GM10248 (cell line): ENCODE measurements at places on chromosomes 11 and 22.

GRCh38 chr11:72040491-72041363 lies 39.6 kb downstream of the NUMA1 start:
- peak; percentile 65 for DNase-seq

DNA sequence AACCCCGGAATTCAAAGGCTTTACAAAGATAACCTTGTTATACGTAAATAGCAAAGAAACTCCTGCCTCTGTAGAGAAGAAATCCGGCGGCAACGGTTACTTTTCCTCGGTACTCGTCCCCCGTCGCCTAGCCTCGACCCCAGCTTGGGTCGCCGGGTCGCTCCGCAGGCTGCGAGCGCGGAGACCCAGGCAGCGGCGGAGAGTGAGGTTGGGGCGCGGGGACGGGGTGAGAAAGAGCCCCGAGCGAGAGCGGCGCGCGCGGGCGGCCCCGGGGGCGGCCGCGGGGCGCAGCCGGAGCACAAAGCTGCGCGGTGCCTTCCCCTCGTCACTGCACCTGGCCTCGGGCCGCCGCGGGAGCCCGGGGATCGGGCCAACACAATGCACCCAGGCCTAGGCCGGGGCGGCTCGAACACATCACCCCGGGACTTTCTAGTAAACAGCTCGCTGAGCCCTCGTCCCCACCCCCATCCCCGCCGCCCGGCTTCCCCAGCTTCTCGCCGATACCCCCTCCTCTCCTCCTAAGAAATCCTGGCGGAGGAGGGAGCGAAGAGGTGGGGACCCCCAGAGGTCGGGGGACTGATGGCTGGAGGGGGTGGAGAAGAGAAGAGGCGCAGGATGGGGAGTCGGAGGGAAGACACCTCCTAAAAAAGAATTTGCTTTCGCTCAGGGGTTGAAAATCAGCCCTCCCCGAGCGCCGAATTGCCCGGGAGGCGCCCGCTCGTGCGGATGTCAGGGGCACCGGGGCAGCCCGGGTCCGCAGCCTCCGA lies 845 bp downstream of the MPPED2 start:
- DNase-seq: peak; percentile 29

GRCh38 chr22:30770716-30771115 lies 76.0 kb downstream of the OSBP2 start:
- DNase-seq: no peak

DNA sequence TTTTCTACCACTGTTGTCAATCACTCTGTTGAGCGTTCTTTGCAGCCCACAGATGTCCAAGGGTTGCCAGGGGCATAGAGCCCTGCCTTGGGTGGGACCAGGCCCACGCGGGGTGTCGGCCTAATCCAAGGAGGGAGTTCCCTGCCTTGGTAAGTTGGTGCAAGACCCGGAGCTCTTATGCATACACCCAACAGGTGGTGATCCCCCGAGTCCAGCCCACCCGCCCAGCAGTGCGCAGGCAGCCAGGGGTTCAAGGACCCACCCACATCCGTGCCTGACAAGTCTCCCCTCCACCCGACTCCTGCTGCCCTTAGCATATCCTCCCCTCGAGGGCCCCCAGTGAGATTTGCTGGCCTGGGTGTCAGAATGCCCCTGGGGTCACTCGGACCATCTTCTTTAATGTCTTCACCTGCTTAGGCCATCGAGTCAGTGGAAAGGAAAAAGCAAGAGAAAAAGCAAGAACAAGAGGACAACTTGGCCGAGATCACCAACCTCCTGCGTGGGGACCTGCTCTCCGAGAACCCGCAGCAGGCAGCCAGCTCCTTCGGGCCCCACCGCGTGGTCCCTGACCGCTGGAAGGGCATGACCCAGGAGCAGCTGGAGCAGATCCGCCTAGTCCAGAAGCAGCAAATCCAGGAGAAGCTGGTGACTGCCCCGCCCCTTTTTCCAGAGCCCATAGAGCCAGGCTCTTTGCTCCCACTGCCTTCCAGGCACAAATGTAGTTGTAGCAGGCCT lies 12.2 kb downstream of the RIBC2 start:
- no peak for DNase-seq

DNA sequence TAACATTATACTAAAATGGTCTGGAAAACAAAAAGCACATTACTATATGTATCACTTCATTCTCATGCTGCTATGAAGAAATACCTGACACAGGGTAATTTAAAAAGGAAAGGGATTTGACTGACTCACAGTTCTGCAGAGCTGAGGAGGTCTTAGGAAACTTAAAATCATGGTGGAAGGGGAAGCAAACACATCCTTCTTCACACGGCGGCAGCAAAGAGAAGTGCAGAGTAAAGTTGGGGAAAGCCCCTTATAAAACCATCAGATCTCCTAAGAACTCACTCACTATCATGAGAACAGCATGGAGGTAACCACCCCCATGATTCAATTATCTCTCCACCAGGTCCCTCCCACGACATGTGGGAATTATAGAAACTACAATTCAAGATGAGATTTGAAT lies 60.0 kb downstream of the FAM181B start:
- DNase-seq: no peak

- peak; percentile 7 for DNase-seq
Observed at GRCh38 chr11:17393472-17393871, 5.0 kb upstream of the KCNJ11 start.

GRCh38 chr11:94309757-94310156 lies 5.4 kb downstream of the IZUMO1R start:
- no peak for DNase-seq

DNA sequence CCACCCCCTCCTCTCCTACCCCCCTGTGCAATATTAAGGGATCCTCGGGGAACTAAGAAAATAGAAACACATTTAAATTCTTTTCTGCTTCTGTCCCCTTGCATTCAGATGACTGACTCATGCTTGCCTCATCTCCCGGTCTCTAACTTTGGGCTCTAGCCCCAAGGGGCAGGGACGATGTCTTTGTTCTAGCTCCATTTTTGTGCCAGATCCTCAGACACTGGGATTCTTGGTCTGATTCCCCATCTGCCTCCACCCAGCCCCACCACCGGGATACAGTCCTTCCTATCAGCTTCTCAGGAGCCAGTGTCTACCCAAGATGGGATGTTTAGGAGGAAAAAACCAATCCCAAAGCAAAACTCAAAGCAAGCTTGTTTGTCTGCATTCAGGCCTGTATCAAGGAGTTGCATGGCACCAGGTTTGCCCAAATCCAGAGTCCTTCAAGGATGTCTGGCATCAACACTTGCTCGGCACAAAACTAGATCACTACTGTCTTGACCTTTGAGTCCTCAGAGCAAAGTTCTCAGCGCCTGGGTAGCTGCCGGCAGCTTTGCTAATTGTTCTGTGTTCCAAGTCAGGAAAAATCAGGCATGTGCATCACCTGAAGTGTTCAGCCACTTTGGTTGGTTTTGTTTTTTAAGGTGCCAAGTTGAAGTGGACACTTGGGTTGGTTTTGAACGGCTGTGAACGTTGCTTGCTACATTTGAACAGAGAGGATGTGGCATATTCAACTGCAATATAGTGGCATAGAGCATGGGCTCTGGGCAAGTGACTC lies 212.8 kb downstream of the DSCAML1 start:
- DNase-seq: no peak

GRCh38 chr22:31286360-31287255 lies 5.7 kb downstream of the PIK3IP1 start:
- DNase-seq: no peak

GRCh38 chr11:134469627-134470026 lies 57.6 kb upstream of the B3GAT1 start:
- DNase-seq: no peak

GRCh38 chr11:69167130-69167915 lies 11.6 kb downstream of the SMIM38 start:
- DNase-seq: no peak

- no peak for DNase-seq
Observed at GRCh38 chr11:44469412-44469811, 96.1 kb upstream of the CD82 start.

DNA sequence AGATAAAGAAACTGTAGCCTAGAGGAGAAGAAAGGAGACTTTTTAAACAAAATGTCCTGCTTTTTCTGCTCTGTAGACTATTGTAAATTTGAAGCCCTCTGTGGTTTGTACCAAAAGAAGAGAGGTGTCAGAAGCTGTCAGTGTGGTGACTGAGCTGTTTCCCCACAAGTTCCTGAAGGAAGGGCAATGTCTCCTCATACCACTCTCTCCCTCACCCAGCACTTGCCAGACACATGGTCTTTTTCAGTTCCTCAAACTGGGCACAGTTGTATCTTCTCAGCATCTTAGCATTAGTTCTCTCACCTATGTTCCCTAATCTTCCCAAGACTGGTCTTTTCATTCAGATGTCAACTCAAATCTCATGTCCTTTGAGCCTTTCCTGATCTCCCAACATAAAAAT lies 4.3 kb downstream of the BCO2 start:
- no peak for DNase-seq

- no peak for DNase-seq
Observed at GRCh38 chr11:70381872-70382861, 16.2 kb upstream of the CTTN start.

DNA sequence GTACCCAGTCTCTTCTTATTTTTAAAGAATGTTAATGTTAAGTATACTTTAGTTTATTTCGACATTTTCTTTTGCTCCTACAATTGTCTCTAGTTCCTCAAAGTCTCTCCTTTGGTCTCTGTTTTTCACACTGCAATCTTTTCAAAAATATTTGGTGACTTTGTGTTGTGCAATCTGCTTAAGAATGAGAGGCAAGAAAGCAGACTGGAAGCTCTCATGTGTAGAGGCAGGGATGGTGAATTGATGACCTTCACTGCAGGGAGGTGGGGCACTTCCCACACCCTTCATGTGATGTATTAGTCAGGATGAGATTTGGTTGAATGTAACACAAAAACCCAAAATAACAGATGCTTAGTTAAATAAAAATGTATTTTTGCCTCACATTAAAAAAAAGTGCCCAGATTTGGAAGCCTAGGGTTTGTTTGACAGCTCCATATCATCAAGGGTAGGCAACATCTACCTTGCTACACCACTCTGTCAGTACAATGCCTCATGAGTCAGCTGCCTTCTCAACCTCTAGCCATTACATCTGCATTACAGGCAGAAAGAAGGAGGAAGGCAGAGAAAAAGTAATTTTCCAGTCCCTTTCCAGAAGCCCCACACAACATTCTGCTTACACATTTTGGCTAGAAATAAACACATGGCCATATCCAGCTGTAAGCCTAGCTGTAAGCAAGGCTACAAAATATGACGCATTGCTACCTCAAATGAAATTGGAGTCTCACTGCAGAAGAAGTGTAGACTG lies 3.8 kb upstream of the MMP27 start:
- no peak for DNase-seq

- no peak for DNase-seq
Observed at GRCh38 chr11:73292525-73292894, 15.6 kb upstream of the ARHGEF17 start.

DNA sequence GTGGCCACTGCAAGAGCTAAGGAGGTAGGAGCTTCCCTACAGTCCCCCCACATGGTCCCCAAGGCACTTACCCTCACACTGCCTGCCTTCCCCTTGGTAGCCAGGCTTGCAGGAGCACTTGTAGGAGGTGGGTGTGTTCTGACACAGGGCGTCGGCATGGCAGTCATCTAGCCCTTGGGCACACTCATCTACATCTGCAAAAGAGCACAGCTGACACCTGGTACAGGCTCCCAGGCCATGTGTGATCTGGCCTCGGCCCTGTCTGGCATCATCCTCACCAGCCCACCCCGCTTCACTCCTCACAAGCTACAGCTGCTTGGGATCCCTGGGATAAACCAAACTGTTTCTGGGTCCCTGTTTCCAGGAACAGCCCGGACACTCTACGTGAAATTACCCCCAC lies 1.8 kb downstream of the SCUBE2 start:
- DNase-seq: no peak

DNA sequence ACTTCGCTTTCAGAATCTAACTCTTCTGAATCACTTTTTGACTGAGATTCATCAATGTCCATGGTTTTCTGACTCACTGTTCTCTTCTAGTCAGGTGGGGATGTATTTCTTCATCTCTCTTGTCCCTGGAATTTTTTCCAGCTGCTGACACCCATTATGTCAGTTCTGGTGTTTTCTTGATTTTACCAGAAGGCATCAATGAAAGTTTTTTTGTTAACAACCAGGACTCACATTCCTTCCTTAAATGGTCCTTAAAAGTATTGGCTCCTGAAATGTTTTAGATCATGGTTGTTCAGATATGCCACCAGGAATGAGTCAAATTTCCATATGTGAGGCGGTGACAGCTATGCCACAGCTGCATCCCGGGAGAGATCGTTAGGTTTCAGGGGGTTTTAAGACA lies 12.9 kb downstream of the MICAL2 start:
- no peak for DNase-seq

DNA sequence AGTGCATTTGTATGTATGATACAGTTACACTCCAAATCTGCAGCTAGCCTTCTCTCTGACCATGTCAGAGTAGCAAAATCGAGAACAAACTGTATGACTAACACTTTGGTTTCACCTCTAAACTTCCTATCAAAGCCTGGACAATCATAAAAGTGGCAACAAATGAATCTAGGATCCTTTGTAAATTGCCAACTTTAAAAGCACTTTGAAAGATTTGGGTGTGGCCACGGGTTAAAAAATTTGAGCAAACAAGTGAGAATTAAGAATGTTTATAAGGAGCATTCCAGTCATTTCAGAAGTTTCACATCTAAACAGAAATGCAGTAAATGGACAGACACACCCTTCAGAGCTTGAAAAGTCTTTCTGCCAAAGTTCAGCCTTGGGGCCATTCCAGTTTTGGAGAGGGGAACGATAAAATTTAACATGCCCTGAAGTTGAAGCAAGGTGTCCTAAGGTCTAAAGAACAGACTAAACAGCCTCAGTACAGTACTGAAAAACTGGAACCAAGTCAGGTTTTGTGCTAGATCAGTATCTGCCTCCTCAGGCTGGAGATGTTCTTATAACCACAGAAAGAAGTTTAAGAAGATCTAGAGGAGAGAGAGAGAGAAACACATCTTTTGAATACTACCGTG lies 181.9 kb upstream of the BDNF start:
- DNase-seq: no peak

DNA sequence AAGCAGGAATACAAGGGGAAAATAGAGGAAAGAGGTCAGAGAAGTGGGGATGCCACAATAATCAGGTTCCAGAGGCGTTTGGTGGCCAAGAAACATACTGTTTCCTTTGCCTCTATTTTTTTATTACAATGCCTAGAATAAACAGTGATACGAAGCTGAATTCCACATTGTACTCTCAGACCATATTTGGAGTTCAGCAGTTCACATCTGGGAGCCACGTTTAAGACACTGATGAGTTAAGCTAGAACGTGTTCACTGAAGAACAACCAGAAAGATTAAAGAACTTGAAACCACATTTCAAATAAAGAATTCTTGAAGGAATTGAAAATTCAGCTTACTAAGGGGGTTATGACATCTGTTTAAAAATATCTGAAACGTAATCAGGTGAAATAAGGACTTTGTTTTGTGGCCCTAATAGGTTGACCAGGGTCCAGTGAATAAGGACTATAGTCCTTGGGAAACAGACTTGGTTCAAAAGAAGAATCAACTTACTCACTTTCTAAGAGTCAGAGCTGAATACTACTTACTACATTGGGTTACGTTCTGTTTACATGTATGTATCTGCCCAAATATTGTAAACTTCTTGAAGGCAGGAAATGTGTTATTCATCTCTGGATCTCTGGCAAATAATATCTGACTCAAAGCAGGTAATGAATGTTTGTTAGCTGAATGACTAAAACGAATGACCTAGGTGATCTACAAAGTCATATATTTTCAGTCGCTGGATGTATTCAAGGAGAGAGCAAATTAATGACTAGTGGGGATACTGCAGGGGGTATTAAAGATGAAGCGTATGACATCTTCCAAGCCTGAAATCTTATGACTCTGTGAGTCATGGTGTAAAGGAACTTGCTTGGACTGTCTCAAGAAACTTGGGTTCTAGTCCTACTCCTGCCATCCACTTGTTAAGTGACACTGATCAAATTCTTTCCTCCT lies 247.0 kb upstream of the NARS2 start:
- no peak for DNase-seq

GRCh38 chr11:102831489-102832440 lies 11.6 kb downstream of the MMP3 start:
- DNase-seq: peak; percentile 22
